Activated effector memory CD4-positive, alpha-beta T cell treated with Interleukin-2 at 50 U/mL for 16 hours (primary cell): ENCODE measurements at places on chromosomes 6 and 20.

- DNase-seq: no peak
Observed at GRCh38 chr6:80547827-80548226, 441.4 kb downstream of the BCKDHB start.

- no peak for DNase-seq
Observed at GRCh38 chr6:157266274-157267101, 56.8 kb downstream of the TMEM242 start.

DNA sequence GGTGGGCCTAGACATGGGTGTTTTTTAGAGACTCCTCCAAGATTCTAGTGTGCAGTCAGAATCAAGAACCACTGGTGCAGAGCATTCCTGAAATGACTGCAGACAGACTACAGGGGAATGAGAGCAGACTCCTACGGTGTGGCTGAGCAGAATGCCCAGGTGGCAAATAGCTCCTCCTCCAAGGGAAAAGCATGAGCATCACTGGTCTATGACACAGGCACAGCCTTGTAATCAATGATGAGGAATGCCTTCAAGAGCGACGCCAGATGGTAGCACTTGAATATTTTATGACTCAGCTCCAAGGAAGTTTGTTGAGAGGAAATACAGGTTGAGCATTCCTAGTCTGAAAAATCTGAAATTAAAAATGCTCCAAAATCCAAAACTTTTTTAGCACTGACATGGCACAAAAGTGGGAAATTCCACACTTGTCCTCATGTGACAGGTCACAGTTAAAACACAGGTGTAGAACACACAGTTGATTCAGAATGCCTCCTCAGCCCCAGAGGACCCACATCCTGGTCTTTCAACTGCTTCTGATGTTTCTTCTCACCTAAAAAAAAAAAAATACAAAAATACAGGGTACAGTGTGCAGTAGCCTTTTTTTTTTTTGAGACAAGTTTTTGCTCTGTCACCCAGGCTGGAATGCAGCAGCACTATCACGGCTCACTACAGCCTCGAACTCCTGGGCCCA, 10.6 kb upstream of the FAM8A1 start:
- no peak for DNase-seq

DNA sequence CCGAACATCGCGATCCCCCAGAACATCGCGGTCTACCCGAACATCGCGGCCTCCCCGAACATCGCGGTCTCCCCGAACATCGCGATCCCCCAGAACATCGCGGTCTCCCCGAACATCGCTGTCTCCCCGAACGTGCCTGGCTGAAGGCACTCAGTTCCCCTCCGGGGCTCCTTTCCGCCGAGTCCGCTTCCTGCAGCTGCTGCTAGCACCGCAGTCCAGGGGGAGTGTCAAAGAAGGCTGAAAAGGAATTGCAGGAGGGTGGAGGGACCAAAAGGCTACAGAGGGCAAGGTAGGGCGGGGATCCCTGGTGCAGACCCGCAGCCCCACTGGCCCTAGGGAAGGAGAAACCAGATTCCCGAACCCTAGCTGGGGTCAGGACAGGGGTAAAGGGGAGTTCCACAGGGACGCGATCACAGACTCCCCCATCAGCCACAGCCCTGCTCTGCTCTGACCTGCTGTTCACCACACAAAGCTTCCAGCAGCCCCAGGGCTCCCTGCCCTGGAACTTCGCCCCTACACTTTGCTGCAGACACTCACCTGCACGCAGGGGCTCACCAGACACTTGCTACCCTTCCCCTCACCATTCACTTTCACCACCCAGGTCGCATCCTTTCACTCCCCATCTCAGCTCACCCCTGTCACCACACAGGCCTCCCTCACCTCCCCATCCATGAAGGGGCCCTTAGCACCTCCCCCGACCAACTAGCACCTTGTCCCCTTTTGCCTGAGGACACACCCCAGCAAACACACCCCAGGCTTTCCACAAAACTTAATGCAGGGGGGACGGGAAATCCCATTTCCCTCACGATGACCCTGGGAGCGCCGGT, 1.7 kb downstream of the ULBP1 start:
- DNase-seq: no peak

- no peak for DNase-seq
Observed at GRCh38 chr20:34458631-34459030, 57.6 kb upstream of the DYNLRB1 start.

DNA sequence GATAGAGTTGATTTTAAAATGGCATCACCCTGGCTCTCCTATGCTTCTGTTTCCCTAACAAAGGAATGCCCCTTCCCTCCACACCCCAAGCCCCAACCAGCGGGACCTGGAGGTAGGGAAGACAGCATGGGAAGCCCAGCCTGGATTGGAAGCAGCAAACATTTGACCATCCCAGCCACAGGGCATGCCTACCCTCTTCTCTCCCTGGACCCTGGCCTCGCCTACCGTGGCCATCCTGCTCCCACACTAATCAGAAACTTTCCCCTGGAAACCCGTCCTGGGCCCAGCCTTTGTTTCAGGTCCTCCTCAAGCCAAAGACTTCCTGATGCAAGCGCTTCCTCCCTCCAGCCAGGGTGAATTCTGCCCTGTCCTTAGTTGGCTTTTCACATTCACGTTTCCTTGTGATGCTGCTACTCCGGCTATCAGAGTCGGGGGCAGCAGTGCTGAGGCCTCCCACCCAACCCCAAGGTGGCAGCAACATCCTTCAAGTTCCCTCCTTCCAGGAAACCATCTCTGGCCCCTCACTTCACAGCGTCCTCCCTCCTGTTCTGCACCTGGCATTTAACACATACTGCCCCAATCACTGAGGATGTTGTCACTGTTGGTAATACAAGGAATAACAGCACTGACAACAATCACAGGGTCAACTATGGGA, 18.2 kb upstream of the ANGPT4 start:
- DNase-seq: no peak

GRCh38 chr6:37083243-37084138, 78.0 kb downstream of the FGD2 start:
- no peak for DNase-seq

GRCh38 chr6:134094441-134094840, 42.0 kb upstream of the SLC2A12 start:
- no peak for DNase-seq

DNA sequence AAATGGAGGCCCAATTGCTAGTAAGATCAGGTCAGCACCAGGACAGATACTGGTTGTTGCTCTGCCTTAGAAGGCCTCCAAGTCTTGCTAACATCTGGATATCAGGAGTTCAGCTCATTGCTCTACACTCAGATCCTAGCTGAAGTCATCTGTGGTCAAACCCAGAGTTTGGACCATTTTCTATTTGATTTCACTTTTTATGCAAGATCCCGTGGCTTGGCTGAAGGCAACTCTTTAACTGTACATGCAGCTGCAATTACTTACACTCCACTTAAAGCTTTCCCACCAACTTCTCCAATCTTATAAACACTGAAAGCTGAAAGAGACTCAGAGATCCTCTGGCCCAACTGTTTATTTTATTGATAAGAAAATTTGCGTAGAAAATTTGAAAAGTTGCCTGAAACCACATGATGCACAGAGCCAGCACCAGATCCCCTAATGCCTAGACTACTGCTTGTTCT, 2.7 kb downstream of the SLC17A2 start:
- no peak for DNase-seq

DNA sequence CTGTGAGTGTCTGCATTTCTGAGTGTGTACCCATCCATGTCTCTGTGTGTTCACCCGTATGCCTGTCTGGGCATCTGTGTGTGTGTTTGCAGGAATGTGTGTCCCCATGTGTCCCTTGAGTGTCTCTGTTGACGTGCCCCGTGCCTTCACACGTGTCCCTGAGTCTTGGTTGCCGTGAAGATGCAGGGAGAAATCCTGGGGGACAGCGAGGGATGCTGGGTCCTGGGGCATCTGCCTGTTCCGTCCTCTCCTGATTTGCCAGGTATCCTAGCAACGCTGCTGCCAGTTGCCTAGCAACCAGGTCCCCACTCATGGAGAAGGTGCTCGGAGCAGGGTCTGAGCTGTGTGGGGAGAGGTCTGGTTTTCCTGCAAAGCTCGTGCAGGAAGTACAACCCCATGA, 6.0 kb upstream of the LKAAEAR1 start:
- DNase-seq: no peak

DNA sequence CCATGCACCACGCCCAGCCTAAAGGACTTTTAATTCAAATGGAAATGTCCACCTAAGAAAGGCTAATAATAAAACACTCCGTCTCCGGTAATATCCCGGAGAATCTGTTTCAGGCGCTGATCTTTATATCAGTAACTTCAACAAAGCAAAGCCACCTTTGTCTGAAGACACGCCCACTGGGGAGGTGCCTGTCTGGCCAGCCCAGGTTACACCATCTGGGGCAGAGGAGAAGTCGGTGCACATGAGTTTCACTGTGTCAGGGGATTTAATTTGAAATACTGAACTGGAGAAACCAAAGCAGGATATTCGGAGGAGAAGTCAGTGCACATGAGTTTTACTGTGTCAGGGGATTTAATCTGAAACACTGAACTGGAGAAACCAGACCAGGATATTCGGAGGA, 9.4 kb downstream of the SERPINB6 start:
- DNase-seq: no peak

GRCh38 chr20:53763707-53764414, 170.2 kb upstream of the ZNF217 start:
- no peak for DNase-seq

GRCh38 chr6:47252633-47253032, 57.1 kb downstream of the TNFRSF21 start:
- DNase-seq: no peak

DNA sequence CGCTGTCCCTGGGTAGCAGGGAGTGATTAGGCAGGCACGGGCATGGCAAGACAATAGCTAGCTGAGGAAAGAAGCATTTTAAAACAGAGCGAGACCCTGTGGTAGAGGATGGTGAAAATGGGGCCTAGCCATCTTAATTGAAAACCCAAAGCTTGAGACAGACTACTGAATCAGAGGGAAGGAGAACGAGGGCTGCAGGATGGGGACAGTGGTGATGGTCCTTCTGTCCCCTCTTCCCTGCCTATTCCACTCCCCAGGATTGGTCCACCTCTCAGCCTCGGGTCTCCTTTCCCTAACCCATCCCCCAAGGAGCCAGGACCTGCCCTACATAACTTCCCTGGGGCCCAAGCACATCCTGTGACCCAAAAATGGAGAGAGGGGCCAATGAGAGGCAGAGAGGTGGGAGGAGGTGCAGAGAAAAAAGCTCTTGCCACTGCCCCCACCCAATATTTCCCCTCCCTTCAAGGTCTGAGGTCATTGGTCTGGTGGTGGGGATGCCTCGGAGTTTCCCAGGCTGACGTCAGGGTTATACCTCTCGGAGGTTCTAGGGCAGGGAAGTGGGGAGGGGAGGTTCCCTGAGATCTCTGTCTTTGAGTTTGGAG, 884 bp upstream of the CUTA start:
- DNase-seq: no peak

DNA sequence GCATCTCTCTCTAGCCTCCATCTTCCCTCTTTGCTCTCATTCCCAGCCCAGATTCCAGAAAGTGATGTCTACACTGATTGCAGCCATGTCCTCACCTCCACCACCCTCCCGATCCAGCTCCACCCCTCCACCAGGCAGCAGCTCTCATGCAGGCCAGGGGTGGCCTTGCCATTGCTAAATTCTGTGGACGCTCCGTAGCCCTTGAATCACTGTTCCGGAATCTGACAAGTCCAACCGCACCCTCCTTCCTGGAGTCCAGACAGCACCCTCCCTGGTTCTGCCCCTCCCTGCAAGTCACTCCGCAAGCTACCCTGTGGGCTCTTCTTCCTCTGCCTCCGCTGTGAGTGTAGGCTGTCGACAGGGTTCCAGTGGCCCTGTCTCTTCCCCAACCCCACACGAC, 26.2 kb downstream of the TNXB start:
- no peak for DNase-seq

GRCh38 chr20:63691711-63692435, 4.6 kb upstream of the TNFRSF6B start:
- DNase-seq: no peak

- peak; percentile 43 for DNase-seq
Observed at GRCh38 chr20:4740774-4741431, 19.2 kb downstream of the PRND start.

GRCh38 chr6:89145091-89145955, 532 bp upstream of the PM20D2 start:
- peak; percentile 5 for DNase-seq

- no peak for DNase-seq
Observed at GRCh38 chr20:62347445-62347844, 19.7 kb downstream of the LAMA5 start.

DNA sequence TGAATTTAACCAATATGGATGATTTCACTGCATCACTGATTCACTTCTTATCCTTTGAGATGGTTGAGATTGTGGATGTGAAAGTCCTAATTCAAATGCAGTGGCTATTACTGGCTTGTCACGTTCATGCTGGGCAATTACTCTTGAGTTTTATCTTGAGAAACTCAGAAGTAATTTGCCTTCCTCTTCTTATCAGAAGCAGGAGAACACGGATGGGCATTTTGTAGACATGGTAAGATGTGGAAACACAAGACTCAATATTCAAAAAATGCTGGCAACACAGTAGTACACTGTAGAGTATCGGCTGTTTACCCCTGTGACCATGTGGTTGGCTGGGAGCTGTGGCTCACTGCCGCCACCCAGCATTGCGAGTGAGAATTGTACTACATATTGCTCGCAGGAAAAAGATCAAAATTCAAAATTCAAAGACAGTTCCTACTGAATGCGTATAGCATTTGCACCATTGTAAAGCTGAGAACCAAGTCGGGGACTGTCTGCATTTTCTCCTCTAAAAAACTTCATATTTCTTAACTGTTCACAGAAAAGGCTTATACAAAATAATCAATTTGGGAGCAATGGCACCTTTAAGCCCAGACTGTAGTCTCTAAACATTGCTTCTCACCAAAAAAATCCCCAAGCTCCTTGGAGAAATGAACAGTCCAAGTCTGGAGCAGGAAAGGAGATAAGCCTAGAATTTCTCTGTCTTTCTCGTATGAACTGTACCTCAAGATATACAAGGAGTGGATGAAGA, 61.9 kb upstream of the ELOVL5 start:
- DNase-seq: peak; percentile 45

DNA sequence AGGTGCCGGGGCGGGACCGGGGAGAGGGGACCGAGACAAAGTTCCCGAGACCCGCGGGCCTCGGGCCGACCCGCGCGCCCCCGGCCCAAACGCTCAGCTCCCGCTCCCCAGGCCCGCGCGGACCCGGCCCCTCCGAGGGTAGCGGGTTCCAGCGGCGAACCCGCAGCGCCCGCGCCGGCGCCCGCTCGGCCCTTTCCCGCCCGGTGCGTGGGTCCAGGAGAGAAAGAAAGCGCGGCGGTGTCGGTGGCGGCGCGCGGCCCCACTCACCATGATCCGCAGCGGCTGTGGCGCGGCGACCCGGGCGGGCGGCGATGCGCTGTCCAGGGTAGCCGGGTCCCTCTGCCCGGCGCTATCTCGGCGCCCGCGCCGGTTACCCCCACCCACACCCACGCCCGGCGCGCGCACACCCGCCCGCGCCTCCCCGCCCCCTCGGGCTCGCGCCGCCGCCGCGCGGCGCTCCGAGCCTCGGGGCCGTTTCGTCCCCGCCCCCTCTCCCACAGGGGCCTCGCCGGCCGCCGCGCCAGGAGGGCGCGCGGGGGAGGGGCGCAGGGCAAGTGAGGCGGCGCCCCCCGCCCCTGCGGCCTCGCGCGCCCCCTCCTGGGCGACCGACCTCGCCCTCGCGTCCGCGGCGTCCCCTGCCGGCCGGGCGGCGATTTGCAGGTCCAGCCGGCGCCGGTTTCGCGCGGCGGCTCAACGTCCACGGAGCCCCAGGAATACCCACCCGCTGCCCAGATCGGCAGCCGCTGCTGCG, at the start of gene ELOVL2:
Gene ELOVL2 (minus strand): TSS at position 345 of the 751 bp plus-strand sequence. CDS start 75 bp downstream, at position 270.
- no peak for DNase-seq
